ENCODE measurements at places on chromosomes 4 and X.

DNA sequence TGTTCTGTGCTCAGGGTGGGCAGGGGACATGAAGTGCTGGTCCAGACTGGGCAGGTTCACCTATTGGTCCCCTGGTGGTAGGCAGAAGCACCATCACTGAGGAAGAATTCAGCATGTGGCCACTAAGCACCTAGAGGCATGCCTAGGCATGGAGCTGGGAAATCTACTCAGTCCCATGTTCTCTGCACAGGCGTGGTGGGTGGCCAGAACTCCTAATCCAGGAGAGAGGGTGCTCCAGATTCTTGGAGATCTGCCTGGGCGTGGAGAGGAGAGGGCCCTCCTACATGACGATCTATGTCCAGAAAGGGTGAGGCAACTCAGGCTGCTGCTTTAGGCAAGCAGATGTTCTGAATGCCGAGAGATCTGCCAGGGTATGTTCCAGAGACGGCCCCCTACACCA is 44.6 kb upstream of the MAGEC2 start:
- DNase-seq, result no peak

DNA sequence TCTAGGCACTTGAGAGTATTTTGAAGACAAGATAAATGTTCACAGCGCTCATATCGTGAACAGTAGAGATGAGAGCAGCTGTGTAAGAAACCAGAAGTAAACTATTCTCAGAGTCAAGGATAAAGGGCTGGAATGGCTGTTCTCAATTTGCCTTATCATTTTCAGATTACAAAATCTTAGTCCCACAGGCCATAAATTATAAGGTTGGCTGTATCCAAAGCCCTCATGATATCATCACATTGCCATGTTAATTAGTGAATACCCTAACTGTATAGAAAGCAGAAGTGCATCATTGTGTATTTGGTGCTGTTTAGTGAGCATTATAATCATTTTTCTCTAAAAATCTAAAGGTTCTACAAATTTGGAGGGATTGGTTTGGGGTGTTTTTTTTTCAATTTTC is 168.9 kb upstream of the EDNRA start:
- DNase-seq, result no peak

- DNase-seq, result no peak
Measured at GRCh38 chr4:175562111-175562510, 250.0 kb downstream of the GPM6A start.

- DNase-seq, result no peak
Measured at GRCh38 chrX:117919755-117920154, 196.9 kb downstream of the KLHL13 start.

GRCh38 chr4:188198982-188199792 is 59.9 kb downstream of the TRIML1 start:
- no peak for DNase-seq

GRCh38 chr4:146033149-146033548 is 94.5 kb upstream of the ZNF827 start:
- no peak for DNase-seq

DNA sequence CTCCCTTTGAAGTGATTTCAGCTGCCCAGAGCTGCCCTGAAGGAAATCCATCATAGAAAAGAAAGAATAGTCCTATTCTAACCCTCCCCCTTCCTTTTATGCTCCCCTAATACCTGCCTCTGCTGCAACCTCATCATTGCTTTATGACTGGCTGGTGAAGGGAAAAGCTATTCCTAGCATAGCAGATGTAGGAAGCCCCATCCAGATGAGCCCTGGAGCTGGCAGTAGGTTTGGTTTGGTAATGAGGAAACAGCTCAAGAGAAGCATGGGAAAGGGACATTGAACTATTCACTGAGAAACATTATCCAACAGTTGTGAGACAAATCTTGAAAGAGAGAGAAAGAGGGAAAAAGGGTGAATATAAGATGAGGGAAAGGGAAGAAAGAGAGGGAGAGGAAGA is 29.2 kb downstream of the ARSJ start:
- no peak for DNase-seq

- DNase-seq, result no peak
Measured at GRCh38 chr4:93199492-93199891, 629.1 kb upstream of the ATOH1 start.
